Activated naive CD4-positive, alpha-beta T cell treated with anti-CD3 and anti-CD28 coated beads, Interleukin-2, amount 50 U/mL, for 72 hours (primary cell): ENCODE measurements at places on chromosomes 13 and 19. TPM values are rescaled to one million over a fixed set of nuclear protein-coding genes. Genes with fewer than 3 reads are reported as not detected.

The SERTAD1 gene
- total RNA-seq = 13.8 TPM

- DNase-seq = no peak
Observed at GRCh38 chr13:53907891-53908290, 879.3 kb downstream of the OLFM4 start.

DNA sequence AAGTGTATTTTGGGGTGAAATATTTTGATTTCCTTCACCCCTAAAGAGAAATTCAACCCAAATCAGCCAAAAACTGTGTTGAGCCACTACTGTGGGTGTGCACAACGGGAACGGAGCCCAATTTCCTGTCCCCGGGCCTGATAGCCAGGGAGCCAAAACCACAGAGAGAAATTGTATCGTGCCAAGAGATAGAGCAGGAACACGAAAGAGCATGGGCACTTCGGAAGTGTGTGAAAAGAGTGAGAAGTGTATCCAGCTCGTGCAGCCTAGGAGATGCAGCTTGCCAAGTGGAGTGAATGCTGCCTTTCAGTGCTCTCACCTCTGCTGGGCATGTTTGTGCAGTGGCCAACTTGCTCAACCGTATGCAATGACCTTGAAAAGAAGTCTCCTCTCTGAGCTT, 19.4 kb upstream of the PLEKHF1 start:
- no peak for DNase-seq

DNA sequence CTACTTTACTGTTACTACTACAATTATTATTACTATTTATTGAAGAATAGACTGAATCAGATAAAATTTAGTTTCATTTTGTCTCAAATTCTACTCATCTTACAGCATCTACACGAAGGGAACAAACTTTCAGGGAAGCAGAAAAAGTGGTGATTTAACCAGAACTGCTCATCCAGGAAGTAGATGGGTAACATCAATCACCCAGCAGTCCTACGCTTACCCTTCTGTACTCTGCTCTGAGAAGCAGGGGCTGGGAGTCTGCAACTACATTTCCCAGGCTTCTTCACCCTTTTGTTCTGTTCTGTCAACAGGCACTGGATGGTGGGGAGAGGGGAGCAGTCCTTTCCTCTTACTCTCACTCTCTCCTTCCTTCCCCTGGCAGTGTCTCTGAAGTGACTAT, 31.4 kb upstream of the GGACT start:
- DNase-seq = no peak
